ENCODE measurements at places on chromosomes 3 and 15.

DNA sequence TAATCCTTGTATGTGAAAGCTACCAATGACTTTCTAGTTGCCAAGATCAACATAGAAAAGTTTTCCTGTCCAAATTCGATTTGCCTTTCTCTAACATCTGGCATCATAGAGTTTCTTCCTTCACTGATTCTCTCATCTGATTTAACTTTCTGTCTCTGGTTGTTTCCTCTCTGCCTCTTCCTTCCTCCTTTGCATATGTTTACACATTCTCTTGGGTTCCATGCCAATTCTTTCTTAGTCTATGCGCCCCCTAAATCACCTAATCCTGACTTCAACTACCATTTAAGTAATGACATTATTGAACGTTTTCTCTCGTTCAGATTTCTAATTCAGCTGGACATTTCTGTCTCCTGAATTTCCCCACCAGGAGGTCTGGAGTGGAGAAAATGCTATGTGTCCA is 561.9 kb upstream of the TGFBR2 start:
- no peaks in the 10 kb centered on the region for H3K36me3 ChIP-seq
- H3K4me3 ChIP-seq, result no peak overlapping the region
- H3K4me1 ChIP-seq, result no peaks in the 10 kb centered on the region
- no peak for DNase-seq
- H3K27me3 ChIP-seq, result peaks cover 53% of the 10 kb centered on the region
- H3K27ac ChIP-seq, result no peak overlapping the region

DNA sequence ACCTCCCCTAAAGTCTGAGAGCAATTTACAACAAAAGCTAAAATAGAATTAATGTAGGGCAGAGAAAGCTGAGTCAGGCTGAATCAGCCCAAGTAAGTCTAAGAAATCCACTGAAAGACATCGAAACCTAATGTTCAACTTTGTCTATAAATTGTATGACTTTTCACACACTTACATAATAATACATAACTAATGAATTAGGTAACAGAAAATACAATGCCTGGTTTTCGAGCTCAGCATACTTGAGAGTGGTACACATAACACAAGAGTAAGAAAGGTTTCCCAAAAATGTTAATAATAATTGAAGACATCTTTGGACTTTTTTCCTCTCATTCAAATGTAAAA is 55.3 kb upstream of the VGLL4 start:
- H3K27ac ChIP-seq, result no peak overlapping the region
- no peaks in the 10 kb centered on the region for H3K4me1 ChIP-seq
- no peaks in the 10 kb centered on the region for H3K27me3 ChIP-seq

DNA sequence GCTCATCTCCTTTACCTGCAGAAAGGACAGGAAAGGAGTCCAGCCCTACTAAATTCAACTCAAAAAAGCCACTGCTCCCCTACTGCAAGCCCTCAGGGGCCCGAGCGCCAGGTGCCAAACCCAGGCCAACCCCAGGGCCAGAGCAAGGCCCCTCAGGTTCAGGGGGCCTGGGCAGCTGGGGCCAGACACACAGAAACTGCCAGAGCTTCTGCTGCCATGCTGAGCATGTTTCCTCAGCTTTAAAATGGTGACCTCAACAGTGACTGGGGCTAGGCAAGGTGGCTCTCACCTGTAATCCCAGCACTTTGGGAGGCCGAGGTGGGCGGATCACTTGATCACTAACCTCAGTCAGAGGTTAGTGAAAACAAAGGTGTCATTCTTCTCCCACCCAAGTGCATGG is 38.8 kb downstream of the KLHL25 start:
- DNase-seq, result no peak
- H3K4me3 ChIP-seq, result no peak overlapping the region
- peaks cover 9% of the 10 kb centered on the region for H3K36me3 ChIP-seq
- H3K27ac ChIP-seq, result peak overlapping the region; percentile 19
- H3K27me3 ChIP-seq, result no peaks in the 10 kb centered on the region

DNA sequence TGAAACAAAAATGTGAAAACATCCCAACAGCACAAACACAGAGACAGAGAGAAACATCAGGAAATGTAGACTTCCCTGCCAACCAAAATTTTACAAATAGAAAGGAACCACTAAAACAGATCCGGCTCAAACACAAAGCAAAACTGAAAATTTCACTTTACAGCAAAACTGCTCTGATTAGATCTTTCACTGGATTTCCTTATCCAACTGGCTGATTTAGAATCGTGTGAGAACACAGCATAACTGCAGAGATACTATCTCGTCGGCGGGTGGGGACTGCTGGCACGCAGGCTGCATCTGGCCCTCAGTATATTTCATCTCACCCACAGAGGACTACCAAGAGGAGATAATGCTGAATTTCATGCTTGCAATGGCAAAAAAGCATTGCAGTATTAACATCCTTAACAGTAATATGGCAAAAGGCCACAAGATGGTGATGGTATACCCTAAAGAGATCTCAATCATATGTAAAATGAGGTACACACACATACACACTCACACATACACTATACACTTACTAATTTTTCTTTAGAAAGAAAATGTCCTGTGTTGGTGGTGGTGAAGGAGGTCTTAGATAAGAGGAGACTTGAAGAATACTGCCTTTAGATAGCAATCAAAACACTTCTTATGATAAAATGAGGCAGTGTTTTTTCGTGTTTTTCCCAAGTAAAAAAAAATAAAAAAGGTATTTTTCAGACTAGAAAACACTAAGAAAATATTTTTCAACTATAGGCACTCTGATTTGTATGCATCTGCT is 10.6 kb upstream of the LEO1 start:
- DNase-seq, result peak; percentile 60
- peak overlapping the region; percentile 63 for H3K4me3 ChIP-seq
- peaks cover 4% of the 10 kb centered on the region for H3K36me3 ChIP-seq

GRCh38 chr15:45338417-45338816 is 39.9 kb downstream of the GATM start:
- peaks cover 12% of the 10 kb centered on the region for H3K4me1 ChIP-seq
- peaks cover 14% of the 10 kb centered on the region for H3K27me3 ChIP-seq
- no peaks in the 10 kb centered on the region for H3K36me3 ChIP-seq
- H3K4me3 ChIP-seq, result no peak overlapping the region

DNA sequence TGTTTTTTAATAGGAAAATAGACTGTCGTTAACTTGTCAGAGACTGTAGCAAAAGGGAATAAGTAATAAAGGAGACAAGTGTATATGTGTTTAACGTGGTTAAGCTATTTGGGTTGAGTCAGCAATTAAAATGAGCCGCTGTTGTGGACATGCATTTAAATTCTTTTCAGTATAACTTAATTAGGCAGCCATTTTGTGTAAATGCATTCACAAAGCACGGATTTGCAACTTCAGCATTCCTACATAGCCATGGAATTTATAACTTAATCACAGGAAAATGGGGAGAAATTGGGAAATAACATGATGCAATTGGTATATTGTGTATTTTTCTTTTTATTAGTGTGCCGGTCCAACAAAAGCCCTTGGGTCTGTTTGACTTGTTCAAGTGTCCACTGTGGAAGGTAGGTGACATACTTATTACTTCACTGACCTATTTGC is 27.9 kb downstream of the USP3 start:
- no peak for DNase-seq
- peaks cover 81% of the 10 kb centered on the region for H3K4me1 ChIP-seq
- H3K36me3 ChIP-seq, result peaks cover 18% of the 10 kb centered on the region
- no peaks in the 10 kb centered on the region for H3K27me3 ChIP-seq
- H3K4me3 ChIP-seq, result no peak overlapping the region

- no peaks in the 10 kb centered on the region for H3K36me3 ChIP-seq
- peaks cover 75% of the 10 kb centered on the region for H3K27me3 ChIP-seq
- no peak for DNase-seq
- H3K4me3 ChIP-seq, result no peak overlapping the region
- no peak overlapping the region for H3K27ac ChIP-seq
Measured at GRCh38 chr15:71088683-71089082, 26.6 kb upstream of the THSD4 start.

Data from central memory CD8-positive, alpha-beta T cell (primary cell).